ENCODE measurements at places on chromosomes 16 and 17.

DNA sequence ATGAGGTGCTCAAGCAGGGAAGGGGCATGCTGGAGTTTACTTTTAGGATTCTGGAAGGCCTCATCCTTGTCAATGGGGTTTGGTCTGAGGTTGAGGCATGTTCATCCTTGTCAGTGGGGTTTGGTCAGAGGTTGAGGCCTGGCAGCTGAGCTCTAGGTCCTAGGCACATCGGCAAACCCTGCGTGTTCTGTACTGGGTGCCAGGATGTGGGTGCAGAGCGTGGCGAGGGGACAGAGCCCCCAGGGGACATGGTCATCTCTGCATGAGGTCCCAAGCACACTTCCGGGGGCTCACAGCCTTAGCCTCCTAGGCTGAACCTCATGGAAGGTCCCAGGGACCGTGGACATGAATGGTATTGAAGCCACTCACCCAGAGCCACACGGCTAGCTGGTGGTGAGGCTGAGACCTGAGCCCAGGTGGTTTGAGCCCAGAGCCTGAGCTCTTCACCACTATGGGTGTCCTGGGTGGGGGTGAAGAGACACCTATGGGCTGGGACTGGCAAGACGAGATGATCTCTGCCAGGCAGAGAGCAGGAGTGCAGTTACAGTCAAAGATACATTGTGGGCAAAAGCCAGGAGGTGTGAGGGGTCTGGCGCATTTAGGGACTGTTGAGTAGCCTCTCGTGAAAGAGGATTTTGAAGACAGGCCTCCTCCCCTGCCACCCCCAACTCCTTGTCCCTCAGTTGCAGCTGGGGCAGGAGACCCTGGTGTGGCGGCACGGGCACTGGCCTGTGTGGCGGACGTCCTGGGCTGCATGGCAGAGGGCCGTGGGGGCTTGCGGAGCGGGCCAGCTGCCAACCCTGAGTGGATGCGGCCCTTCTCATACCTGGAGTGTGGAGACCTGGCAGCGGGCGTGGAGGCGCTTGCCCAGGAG lies 19.3 kb downstream of the FCSK start:
- no peaks in the 10 kb centered on the region for H3K27me3 ChIP-seq
- DNase-seq = no peak
- H3K27ac ChIP-seq = no peak overlapping the region
- peaks cover 99% of the 10 kb centered on the region for H3K36me3 ChIP-seq
- H3K4me1 ChIP-seq = no peaks in the 10 kb centered on the region
- H3K4me3 ChIP-seq = no peak overlapping the region

DNA sequence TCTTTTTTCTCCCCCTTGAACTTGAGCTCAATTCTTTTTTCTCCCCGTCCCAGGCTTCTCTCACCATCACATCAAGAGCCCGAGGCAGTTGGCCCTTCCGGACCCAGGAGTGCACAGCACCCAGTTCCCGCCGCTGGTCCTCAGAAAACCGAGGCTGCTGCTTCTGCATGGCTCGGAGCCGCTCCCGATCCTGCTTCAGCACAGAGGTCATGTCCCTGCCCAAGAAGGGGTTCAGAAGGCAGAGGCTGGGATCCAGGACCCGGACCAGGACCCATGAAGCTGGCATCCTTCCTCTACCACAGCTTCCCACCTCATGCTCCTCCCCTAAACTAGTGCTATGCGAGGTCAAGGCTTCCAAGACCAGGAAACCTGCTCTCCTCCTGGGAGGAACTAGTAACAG lies 10.5 kb downstream of the PER1 start:
- H3K27me3 ChIP-seq = no peaks in the 10 kb centered on the region

DNA sequence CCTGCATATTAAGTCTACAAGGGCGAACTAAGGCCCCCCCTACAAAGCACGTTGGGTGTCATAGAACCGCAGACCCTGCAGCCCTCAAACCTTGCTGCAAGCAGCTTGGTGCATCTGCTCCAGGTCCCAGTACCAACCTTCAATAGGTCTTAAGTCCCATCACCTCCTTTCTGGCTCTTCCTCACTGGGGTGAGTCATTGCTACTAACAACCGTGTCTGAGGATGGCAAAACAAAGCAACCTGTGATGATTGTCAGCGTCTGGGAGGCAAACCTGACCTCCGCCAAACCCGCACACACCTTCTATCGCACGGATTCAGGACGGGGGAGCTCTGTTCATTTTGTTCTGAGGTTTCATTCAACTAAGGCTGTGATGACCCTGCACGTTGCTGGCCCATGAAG lies 138.9 kb downstream of the SLC39A11 start:
- no peaks in the 10 kb centered on the region for H3K4me1 ChIP-seq
- no peaks in the 10 kb centered on the region for H3K27me3 ChIP-seq
- H3K4me3 ChIP-seq = no peak overlapping the region
- H3K27ac ChIP-seq = no peak overlapping the region
- DNase-seq = no peak

DNA sequence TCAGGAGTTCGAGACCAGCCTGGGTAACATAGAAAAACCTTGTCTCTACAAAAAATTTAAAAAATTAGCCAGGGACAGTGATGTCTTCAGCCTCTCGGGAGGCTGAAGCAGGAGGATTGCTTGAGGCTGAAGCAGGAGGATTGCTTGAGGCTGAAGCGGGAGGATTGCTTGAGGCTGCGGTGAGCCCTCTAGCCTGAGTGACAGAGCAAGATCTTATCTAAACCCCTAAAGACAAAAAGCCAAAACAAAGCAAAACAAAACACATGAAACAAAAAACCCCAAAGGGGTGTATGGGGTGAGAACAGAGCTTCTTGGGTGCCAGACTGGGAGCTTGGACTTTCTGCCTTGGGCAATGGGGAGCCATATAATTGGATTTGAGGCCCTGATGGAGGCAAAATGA lies 2.6 kb downstream of the SPNS3 start:
- no peaks in the 10 kb centered on the region for H3K4me1 ChIP-seq
- no peak for DNase-seq
- H3K27ac ChIP-seq = no peak overlapping the region
- H3K36me3 ChIP-seq = no peaks in the 10 kb centered on the region
- no peak overlapping the region for H3K4me3 ChIP-seq

DNA sequence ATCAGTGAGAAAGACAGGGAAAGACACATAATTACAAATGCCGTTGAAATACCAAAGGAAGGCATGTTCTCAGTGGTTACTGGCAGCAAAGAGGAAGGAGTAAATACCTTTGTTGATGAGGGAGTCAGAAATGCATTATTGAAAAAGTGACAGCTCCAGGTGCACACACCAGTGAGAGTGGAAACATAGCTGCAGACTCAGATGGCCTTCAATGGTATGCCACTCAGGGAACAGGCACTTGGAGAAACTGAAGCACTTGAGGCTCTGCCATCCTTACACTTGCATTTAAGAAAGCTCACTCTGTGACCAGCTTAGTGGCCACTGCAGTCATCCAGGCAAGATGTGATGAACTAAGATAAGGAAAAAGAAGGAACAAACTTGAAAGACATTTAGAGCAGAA lies 29.9 kb downstream of the NOG start:
- H3K27ac ChIP-seq = no peak overlapping the region
- H3K27me3 ChIP-seq = no peaks in the 10 kb centered on the region
- no peaks in the 10 kb centered on the region for H3K36me3 ChIP-seq
- no peak overlapping the region for H3K4me3 ChIP-seq
- no peak for DNase-seq

- no peak for DNase-seq
- H3K4me1 ChIP-seq = peaks cover 10% of the 10 kb centered on the region
- peaks cover 33% of the 10 kb centered on the region for H3K36me3 ChIP-seq
- H3K27me3 ChIP-seq = no peaks in the 10 kb centered on the region
Observed at GRCh38 chr16:66751053-66751302, 431 bp downstream of the DYNC1LI2 start.

GRCh38 chr17:17533901-17534441 lies 37.8 kb upstream of the RASD1 start:
- H3K36me3 ChIP-seq = no peaks in the 10 kb centered on the region
- H3K27me3 ChIP-seq = no peaks in the 10 kb centered on the region
- no peak overlapping the region for H3K27ac ChIP-seq
- no peak overlapping the region for H3K4me3 ChIP-seq
- peaks cover 41% of the 10 kb centered on the region for H3K4me1 ChIP-seq

DNA sequence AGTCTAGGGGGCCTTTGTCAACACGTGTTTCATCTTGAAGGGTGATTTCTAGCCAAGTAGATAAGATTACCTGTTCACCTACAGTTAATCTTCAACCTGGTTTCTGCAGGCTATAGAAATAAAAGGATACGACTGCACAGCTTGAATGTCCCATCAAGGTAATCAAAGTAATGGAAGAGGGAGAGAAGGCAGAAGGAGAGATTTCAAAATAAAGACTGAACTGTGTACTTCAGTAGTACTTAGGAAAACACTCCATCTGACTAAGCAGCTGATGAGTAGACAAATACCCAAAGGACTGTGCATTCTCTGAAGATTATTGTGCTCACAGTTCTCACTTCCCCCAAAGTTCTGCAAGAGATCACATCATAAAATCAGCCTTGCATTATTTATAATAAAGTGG lies 5.8 kb upstream of the RFFL start:
- no peak overlapping the region for H3K4me3 ChIP-seq
- no peaks in the 10 kb centered on the region for H3K27me3 ChIP-seq
- DNase-seq = no peak
- no peaks in the 10 kb centered on the region for H3K4me1 ChIP-seq
- no peaks in the 10 kb centered on the region for H3K36me3 ChIP-seq

DNA sequence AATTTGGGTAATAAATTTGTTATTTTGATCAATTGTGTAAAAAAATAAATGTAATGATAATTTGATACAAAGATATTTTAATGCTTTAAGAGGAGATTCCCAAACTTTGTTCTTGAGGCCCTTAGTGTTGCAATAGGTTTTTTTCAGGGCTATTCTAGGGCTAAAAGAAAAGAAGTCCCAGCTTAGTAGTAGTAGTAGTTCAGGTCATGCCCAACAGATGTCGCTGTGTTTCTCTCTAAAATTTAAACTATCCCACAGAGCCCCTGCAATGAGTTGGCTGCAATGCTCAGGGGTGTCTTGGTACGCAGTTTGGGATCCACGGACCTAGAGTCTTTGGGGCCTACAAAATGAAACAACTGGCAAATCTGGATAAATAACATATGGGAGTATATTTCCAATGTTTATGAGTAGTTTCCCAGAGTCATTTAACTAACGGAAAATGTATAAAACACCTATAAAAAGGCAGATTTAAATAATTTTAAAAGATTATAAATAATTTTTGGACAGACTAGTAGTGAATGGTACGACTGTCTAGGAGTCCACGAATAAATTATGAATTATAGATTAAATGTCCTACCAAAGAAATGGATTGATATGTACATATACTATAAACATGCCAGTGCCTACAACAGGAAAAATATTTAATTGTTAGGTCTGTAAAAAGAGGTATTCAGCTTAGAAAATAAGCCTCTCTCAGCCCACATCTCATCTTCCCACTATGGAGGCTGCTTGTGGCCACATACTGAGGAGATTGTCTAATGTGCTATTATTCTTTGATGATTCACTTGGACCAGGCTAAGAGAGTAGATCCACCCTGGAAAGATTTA lies 228.5 kb upstream of the PMFBP1 start:
- H3K36me3 ChIP-seq = no peaks in the 10 kb centered on the region
- H3K27ac ChIP-seq = no peak overlapping the region
- H3K4me1 ChIP-seq = no peaks in the 10 kb centered on the region
- no peaks in the 10 kb centered on the region for H3K27me3 ChIP-seq
- peak; percentile 23 for DNase-seq

- H3K4me3 ChIP-seq = no peak overlapping the region
- no peak for DNase-seq
- H3K27ac ChIP-seq = no peak overlapping the region
- no peaks in the 10 kb centered on the region for H3K36me3 ChIP-seq
Observed at GRCh38 chr17:6487251-6488007, 43.2 kb downstream of the PIMREG start.

Data from tibial artery (tissue), 4 donors.